ENCODE measurements at places on chromosomes 5 and 9.

DNA sequence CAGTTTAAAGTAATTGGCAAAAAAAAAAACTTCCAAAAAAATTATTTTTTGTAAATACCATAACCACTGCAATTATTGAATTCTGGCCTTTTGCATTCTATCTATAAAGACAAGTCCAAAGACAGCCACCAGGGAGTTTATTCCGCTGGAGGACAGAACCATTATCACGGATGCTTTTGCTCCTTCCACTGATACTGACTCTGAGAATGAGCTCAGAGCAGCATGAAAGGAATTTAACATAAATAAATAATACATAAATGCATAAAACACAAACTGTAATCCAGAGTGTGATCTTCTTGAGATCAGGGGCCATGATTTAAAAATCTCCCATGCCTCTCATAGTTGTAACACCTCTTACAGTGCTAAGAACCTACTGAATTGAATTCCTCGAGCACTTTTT is 264.8 kb downstream of the ARRDC3 start:
- DNase-seq: no peak

DNA sequence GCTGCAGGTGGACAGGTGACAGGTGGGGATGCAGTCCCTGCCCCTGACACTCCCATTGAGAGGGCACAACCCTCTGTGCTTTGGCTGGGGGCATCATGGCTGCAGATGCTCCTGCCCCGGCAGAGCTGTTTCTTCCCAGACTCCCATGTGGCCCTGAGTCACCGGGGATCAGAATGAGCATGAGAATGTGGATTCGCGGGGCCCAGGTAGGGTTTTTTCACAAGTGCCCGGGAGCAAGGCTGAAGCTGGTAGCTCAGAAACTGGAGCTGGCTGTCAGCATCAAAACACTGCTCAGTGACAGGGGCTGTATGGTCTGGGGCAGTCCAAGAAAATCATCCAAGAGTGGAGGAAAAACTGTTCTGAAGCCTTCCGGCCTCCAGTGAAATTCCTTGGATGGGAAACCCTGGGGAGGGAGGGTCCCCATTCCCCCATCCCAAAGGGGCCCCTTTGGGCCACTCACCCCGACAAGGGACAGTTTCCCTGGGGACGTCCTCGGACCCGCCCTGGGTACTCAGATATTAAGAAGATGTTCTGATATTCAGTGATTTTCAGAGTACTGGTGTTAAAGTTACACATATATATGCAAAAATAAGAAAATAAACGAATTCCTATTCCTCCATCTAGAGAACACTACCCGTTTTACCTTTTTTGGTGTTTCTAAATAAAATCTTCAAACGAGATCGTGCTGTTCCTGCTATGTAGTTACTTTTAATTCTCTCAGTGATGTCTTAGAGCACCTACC is 120.1 kb upstream of the LPCAT1 start:
- DNase-seq: no peak

DNA sequence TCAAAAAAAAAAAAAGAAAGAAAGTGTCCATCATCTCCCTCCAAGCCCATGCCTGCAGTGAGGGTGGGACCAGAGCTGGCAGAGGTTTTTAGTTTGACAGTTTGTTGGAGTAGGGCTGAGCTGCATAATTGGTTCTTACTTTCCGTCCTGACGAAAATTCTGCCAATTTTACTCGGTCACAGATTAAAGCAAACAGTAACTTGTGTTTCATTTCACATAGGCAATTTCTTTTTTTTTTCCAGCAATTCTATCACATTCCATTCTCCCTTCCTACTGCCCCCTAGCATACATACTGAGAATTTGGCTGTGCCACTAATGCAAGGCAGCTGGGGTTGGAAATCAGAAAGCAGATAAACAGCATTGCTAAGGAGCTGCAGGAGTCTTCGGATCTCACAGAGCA is 132.4 kb downstream of the FRMD3 start:
- DNase-seq: peak; percentile 17

DNA sequence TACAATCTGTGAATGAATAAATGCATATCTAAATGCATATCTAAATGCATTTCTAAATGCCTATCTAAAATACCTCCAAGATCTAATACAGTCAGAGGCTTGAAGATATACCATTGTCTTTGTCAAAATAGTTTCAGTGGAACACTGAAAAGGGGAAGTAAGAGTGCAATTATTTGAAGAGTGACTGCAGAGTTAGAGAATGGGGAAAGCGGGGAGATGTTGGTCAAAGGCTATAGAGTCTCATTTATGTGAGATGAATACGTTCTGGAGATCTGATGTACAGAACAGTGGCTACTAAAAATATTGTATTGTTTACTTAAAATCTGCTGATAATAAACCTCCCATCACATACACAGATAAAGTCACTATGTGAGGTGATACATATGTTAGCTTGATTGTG is 1126.2 kb upstream of the CDH9 start:
- no peak for DNase-seq

DNA sequence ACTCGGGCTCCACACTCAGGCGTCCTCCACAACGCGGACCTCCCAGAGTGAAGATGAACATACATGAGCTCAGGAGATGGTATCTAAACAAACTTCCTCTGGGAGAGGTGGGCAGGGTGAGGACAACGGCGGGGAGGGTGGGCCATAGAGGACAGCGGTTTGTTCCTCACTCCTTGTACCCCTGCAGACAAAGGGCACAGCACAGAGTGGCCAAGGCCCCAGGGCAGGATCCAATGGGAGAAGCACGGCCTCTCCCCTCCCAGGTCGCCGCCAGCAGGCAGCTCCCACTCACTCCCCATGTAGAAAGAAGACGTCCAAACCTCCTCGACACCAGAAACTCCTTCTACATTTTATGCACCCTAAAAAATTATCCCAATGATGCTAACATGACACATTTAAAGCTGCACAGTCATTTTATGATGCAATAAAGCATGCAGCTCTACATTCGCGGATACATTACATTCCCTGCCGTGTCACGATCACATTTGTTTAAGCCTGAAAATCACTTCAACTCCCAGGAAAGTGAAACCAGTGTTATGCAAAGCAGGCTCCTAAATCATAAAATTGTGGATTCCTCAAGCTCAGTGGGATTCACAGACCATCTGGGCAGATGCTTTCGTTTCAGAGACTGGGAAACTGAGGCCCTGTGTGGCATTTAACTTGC is 87.5 kb upstream of the SARDH start:
- DNase-seq: no peak

- no peak for DNase-seq
Measured at GRCh38 chr9:79577969-79578723, 6.4 kb downstream of the TLE4 start.

DNA sequence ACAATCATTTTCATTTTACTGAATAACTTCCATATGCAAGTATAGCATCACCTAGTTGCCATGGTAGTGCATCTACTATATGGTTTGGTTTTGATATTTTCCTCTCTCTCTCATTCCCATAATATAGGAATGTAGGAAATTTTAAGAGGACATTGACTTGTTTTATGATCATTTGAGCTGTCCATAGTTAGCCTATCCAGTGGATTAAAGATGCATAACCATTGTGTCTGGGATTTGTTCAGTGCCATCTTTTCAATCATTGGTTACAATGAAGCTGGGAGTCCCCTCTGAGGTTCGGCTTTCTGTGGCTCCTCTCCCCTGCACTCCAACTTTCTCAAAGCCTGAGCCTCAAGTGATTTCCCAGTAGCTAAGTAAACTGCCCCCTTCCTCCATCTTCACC is 458.5 kb downstream of the RAB3C start:
- no peak for DNase-seq

GRCh38 chr5:155729684-155730059 is 597.3 kb upstream of the SGCD start:
- no peak for DNase-seq

- peak; percentile 60 for DNase-seq
Measured at GRCh38 chr9:123548741-123549545, 192.9 kb downstream of the CRB2 start.

- no peak for DNase-seq
Measured at GRCh38 chr5:59346514-59346913, 547.0 kb downstream of the PDE4D start.

- no peak for DNase-seq
Measured at GRCh38 chr5:172727551-172727950, 43.4 kb downstream of the DUSP1 start.

- no peak for DNase-seq
Measured at GRCh38 chr9:116198344-116198743, 44.8 kb downstream of the PAPPA start.

GRCh38 chr5:140808889-140809291 is 2.0 kb downstream of the PCDHA4 start:
- no peak for DNase-seq

GRCh38 chr9:128715436-128715750 is 8.5 kb downstream of the ZDHHC12 start:
- no peak for DNase-seq

DNA sequence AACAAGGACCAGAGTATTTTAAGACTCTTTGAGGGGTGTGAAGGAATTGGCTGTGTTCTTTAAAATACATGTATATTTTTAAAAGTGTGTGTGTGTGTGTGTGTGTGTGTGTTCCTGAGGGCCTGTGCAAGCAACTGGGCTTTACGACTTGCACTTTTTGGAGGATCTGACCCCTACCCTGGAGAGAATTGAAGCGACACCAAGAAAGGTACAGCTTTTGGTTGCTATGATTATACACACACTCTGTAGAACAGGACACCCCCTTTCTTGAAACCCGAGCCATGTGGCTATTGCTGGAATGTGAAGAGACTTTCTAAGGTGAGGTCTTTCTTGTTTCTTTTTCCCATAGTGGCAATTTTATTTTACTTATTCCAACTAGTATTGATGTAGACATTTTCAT is 988 bp downstream of the SHISAL2B start:
- no peak for DNase-seq

DNA sequence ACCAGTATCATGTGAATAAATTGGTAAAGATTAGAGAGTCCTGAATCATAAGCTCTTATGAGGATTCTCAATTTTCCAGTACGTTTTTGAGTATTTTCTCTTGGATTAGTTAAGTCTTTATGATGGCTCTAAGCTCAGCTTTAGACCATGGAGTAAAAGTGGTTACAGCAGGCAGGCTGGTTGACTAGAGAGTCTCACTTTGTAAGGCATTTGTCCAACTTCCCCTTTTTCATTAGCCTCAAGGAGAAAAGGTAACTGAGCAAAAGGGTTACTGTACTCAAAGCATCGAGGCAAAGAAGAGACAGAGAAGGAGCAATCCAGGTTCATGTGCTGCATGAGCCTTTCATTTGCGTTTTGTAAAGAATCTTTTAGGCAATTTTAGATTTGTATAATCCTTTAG is 8.5 kb downstream of the NOP16 start:
- no peak for DNase-seq

DNA sequence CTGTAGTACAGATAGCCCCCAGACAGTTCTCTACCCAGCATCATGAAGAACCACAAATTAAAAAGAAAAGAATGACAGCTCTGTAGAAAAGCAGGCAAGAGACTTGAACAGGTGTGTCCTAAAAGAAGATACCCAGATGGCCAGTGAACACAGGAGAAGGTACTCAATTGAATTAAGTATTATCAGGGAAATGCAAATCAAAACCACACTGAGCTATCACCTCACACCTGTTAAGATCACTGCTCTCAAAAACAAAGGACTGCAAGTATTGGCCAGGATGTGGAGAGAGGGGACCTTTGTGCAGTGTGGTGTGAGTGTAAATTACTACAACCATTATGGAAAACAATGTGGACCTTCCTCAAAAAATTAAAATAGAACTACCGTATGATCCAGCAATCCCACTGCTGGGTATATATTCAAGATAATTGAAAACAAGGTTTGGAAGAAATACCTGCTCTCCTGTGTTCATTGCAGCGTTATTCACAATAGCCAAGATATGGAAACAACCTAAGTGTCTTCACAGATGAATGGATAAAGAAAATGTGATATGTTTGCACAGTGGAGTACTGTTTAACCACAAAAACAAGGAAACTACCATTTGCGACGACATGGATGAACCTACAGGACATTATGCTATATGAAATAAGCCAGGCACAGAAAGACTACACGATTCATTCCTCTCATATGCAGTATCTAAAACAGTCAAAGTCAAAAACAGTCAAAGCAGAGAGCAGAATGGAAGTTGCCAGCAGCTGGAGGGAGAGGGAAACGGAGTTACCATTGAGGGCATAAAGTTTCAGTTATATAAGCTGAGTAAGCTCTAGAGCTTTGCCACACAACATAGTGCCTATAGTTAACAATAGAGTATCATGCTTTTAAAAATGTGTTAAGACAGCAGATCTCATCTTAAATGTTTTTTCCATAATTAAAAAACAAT is 102.6 kb downstream of the WNK2 start:
- DNase-seq: peak; percentile 62

GRCh38 chr5:73485715-73486114 is 12.5 kb upstream of the BTF3 start:
- DNase-seq: no peak

- no peak for DNase-seq
Measured at GRCh38 chr5:175693741-175694140, 35.9 kb downstream of the HRH2 start.

DNA sequence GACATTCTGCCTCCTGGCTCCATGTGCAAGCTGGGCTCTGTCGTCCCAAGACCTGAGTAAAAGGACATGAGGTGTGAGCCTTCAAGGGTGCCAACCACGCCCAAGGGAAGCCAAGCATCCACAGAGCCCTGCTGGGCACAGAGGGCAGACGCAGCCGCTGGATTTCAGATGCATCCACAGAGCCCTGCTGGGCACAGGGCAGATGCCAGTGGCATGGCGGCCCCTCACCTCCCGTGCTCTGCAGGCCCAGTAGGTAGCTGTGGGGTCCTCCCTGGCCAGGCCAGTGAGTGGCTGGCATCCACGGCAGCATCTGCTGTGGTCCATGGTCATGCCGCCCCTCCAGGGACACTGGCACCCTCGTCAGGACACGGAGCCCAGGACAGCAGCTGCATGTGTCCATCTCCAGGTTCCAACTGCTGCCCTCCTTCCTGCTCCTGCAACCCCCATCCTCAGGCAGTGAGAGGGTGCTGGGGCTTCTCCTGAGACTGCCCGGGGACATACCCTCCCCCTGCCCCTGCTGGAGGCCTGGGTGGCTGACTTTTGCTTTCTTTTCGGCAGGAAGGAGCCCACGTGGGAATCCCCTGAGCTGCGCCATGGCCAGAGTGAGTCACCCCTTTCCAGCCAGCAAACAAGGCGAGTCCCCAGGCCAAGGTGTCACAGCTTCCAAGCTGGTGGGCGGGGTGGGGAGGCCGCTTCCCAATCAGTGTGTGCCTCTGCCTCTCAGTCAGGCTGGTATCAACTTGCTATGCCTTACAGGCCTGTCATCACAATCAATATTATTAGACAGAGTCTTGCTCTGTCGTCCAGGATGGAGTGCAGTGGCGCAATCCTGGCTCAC is 4.0 kb upstream of the TRAF2 start:
- no peak for DNase-seq

Data from esophagus muscularis mucosa (tissue), 4 donors.